H7 (cell line): ENCODE measurements at places on chromosomes 6 and 20.
A peak's percentile ranks its signal among the peaks of the same experiment; 100 is the strongest.

- no peak for DNase-seq
These were observed 53.3 kb upstream of the TNFRSF21 start for GRCh38 chr6:47362857-47363461.

GRCh38 chr6:45775026-45775697, 240.5 kb downstream of the CLIC5 start:
- no peak for DNase-seq

DNA sequence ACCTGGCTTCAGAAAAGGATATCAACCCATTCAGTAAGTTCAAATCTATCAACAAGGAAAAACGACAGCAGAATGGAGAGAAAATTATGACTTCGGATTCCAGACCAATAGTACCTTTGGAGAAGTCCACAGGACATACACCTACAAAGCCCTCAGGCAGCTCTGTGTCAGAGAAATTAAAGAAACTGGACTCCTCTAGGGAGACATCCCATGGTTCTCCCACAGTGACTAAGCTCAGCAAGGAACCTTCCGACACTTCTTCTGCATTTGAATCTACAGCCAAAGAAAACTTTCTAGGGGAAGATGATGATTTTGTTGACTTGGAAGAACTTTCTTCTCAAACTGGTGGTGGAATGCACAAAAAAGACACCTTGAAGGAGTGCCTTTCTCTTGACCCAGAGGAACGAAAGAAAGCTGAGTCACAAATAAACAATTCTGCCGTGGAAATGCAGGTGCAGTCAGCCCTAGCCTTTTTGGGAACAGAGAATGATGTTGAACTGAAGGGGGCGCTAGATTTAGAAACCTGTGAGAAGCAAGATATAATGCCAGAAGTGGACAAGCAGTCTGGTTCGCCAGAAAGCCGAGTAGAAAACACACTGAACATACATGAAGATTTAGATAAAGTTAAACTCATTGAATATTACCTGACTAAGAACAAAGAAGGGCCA, 67.4 kb upstream of the HINT3 start:
- peak; percentile 32 for DNase-seq

GRCh38 chr6:80403365-80403764, 296.9 kb downstream of the BCKDHB start:
- no peak for DNase-seq

- no peak for DNase-seq
These were observed 156.7 kb downstream of the PREX1 start for GRCh38 chr20:48671141-48671540.

- peak; percentile 27 for DNase-seq
These were observed 596.8 kb upstream of the JAG1 start for GRCh38 chr20:11270566-11270965.

GRCh38 chr6:22658934-22659333, 89.6 kb downstream of the HDGFL1 start:
- no peak for DNase-seq

DNA sequence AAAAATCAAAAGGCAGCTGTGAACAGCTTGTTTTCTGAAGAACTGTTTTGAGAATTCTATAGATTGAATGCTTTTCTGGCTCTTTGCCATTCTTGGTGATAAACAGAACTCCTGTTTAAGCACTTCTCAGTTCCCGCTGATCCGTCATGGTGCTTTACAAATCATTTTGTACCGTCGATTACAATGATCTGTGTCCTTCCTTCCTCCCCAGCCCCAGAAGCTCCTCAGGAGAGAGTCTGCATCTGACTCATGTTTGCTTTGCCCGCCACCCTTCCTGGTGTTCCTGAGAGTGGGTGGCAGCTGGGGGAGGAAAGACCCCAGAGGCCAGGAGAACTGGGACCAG, 538.6 kb upstream of the MARCKS start:
- no peak for DNase-seq

- DNase-seq = no peak
These were observed 20.1 kb upstream of the SERINC3 start for GRCh38 chr20:44541992-44542391.

- no peak for DNase-seq
These were observed 163.6 kb downstream of the JARID2 start for GRCh38 chr6:15409301-15410125.

GRCh38 chr20:32111753-32112152, 2.2 kb downstream of the TM9SF4 start:
- DNase-seq = no peak

DNA sequence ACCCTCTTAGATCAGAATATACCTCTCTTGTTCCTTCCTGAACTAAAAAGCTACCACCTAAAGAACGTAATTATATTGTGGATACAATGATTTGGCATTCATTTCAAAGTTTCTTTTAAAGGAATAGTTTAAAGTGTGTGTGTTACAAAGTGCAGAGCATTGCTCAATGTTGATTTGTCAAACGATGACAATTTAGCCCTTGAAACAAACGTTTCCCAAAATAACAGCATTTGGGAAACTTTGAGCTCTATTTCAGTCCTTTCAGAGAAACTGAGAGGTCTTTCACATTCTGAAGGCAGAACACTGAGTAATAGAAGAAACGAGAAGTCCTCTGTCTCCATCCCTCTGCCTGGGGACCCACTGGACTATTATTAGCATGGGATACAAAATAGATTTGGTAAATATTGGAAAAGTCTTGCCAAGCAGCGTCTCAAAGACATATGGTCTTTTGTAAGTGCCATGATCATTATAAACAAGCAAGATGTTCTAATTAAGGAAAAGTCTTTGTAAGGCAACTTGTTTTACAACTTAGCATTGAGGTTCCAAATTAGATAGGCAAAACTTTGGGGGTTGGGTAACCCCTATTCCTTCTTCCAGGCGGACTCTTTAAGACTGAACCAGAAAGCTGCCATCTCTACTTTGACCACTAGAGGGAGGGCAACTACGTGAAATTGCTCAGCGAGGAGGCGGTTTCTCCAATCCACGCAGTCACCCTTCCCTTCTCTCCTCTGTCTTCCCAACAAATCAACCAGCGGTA, 208.8 kb downstream of the RNF144B start:
- DNase-seq = peak; percentile 55

- no peak for DNase-seq
These were observed 19.2 kb upstream of the PTGIS start for GRCh38 chr20:49587111-49587570.

DNA sequence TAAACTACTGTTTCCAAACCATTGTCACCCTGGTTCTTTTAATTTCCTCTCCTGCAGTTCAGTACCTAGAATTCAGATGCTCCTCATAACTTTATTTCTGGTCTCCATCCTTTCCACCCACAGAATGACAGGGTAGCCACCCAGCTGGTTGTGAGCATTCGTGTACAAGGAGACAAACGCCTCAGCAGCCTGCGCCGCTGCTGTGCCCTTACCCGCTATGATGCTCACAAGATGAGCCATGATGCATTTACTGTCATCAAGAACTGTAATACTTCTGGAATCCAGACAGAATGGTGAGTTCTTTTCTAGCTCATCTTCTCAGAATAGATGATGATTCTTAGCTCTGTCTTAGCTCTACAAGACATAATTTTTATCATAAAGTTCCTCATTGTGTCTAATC, 18.6 kb downstream of the GTPBP2 start:
- DNase-seq = no peak

GRCh38 chr6:170266061-170266825, 24.6 kb downstream of the DLL1 start:
- no peak for DNase-seq

- no peak for DNase-seq
These were observed 18.6 kb downstream of the VIP start for GRCh38 chr6:152769159-152769558.

DNA sequence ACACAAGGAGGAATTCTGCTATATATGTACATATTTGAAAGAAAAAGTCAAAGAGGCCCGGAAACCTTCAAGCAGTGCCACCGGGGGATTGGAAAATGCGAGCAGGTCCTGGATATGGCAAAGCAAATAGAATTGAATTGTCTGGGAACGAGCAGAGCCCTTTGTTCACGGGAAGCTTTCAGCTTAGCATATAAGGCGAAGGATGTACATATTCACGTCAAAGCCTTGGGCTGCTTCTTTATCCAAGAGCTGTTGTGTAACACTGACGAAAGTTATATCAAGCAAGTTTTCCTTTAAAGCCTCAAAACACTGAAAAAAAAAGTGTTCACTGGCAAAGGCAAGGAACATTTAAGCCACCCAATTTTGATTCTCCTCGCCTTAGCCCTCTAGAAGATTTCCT, 171.0 kb downstream of the GPX5 start:
- DNase-seq = no peak

GRCh38 chr6:148329596-148330381, 12.8 kb upstream of the SASH1 start:
- DNase-seq = no peak

DNA sequence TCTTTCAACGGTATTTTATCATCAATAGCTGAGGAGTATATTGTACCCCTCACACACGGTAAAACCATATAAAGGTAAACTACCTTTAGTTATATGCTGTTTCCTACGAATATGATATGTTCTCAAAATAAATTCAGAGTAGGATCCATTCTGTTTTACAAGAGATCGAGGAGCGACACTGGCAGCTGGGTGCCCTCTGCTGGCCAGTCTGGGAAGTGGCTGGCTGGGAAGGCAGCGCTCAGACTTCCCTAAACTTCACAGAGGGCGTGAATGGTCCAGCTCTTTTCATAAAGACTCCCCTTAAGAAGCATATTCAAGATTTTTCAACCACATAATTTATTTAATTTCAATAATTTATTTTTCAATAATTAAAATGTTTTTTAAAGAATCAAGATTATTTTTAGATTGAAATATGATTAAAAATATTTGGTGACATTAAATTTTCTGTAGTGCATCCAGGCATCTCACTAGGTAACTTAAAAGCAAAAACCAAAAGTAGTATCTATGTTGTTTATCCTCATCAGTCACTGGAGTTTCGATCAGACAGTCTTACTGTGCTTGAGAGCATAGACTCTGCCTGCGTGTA, 187.5 kb upstream of the PDE10A start:
- DNase-seq = peak; percentile 83

DNA sequence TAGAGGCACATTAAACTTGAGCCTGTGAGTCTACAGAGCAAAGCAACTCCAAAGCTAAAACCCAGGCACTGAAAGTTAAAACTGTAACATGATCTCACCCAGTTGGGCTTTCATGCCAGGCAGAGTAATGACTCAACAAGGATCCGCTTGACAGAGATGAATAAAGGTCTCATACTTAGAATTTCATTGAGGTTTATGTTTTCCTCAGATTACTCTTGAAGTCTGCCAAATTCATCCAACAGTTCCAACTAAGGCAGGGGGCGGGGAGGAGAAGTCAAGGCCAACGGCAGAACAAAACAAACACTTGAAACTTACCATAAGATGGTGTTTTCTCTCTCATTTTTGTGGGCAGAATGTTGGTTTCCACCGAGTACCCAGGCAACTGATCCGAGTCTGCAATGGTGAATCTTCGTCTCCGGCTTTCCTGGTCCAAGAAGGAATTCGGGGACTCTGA, 54.0 kb upstream of the IPCEF1 start:
- DNase-seq = no peak

GRCh38 chr6:22049002-22049401, 247.8 kb downstream of the PRL start:
- DNase-seq = no peak

- DNase-seq = no peak
These were observed 833.5 kb downstream of the DHX35 start for GRCh38 chr20:39795401-39796272.

GRCh38 chr6:169177516-169178166, 76.0 kb downstream of the THBS2 start:
- DNase-seq = no peak

- DNase-seq = no peak
These were observed 56.2 kb downstream of the CTCFL start for GRCh38 chr20:57468523-57469417.

DNA sequence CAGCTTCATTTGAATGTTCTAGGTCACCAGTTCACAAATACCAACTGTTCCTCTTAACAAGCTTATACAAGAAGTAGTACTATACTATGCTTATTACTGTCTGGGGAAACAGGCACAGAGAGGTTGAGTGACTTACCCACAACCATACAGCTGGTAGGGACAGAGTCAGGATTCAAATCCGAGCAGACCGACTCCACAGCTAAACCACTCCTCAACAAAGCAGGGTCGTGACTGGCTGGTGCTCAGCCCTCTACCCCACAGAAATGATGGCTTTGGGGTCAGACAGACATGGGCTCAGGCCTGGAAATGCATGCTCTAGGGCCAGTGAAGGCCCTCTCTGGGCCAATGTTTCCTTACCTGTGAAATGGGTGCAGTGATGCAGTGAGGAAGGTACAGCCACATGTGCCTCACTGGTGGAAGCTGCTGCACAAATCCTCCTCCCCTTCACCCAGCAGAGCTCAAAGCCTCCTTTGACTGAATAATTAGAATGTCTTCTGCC, 63.6 kb downstream of the MRPL14 start:
- DNase-seq = no peak

DNA sequence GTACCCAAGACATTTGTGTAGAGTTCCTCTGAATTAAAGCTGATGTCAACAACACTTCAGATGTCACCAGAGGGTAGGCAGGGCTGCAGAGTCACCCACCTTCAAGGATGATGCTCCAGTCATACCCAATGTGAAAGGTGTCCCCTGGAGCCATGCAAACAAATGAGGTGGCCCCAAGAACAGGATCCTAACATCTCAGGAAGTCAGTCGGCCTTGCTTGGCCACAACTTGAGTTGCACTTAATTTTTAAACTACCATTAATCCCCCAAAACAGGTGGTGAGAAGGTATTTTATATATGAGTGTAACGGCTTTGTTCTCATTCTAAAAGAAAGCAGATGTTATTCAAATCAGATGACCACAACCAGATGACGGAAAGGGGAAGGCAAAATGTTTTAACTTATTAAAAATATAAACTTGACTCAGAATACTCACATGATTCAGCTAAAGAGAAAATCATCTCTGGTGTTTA, 21.1 kb upstream of the SERPINB1 start:
- DNase-seq = no peak

DNA sequence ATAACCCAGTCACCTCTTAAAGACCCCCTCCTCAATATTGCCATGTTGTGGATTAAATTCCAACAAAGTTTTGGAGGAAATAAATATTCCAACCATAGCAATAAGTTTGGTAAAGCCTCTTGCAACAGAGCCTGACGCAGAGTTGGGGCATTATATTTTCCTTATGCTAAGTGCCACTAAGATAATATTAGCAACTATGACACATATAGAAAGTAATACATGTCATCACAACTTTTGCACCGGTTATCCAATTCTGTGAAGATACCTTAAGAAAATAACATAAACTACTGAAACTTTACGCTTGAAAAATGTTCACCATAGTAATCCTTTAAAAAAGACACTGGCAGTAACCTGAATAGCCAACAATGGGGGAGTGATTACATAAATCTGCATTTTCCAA, 52.2 kb upstream of the TRERF1 start:
- DNase-seq = no peak

- DNase-seq = no peak
These were observed 9.4 kb downstream of the DCBLD1 start for GRCh38 chr6:117491916-117492315.

- DNase-seq = no peak
These were observed 125.6 kb downstream of the BANF2 start for GRCh38 chr20:17825252-17825959.

GRCh38 chr20:39939241-39939865, 749.7 kb downstream of the MAFB start:
- DNase-seq = no peak

DNA sequence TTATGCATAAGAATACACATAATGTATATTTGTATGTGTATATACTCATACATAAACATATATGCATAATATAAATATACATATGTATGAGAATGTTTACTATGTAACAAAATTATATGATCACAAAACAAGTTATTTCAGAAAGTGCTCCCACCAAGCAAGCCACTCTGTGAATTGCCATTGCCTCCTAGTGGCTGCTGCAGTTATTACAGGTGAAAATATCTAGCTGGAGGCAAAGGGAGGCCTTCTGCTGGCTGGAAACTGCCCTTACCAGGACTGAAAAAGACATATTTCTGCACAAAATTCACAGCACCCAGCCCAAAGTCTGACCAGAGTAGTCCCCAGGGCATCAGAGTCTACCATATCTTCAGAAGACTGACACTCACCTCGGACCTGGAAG, 14.4 kb upstream of the ADAM33 start:
- peak; percentile 75 for DNase-seq
